Upper lobe of left lung (tissue), 6 donors: ENCODE measurements at places on chromosomes 5 and 9. TPM values are rescaled to one million over a fixed set of nuclear protein-coding genes. Genes with fewer than 3 reads are reported as not detected.
A peak's percentile ranks its signal among the peaks of the same experiment; 100 is the strongest.

DNA sequence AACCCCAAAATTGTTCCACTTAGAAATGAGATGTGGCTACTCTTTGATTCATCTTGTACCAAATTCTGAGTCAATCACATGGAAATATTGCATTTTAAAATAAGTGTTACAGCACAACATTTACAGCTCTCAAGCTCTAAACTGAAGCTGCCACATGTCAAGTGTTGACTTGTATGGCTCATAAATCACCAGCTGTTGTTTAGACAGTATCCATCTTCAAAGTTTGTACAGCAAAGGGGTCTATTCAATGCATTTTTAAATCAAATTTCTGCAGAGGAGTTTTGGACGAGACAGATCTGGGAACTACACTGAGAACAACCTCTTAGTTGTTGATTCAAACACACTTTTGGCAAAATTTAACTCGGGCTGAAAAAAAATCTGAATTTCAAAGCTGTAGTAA, 31.4 kb downstream of the CHSY3 start:
- DNase-seq: no peak

DNA sequence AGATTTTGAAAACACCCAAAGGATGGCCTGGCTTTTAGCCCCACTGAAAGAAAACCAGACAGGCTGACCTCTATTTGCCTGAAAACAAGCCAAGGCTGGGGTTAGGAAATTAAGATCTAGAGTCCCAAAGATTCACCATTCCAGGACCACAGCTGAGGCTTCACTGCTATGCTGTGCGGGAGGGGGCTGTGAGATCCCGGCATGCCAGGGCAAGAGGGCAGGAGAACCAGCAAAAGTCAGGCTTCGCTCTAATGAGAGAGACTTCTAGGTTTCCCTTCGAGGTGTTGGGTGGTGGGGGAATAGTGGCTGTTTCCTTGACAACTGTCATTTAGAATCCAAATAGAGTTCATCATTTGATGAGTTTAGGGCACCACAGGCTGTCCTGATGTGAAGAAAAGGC, 152.9 kb upstream of the NFIB start:
- no peak for DNase-seq

GRCh38 chr9:87567001-87567400, 69.3 kb downstream of the DAPK1 start:
- DNase-seq: no peak

DNA sequence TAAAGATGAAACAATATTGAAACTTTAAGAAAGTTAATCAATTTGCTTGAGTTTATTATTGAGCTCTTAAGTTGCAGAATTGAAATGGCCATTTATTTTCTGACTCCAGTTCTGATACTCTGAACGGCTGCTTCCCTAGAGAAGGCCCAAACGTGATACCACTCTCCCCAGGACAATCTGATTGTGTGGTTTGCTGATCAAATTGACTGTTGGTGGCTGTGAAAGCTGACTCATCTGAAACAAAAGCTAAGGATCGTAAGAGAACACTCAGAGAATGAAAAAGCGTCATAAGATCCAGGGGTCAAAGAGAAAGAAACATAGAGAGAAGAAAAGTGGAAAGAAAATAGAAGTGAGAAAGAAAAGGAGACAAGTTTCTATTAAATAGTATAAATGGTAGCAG, 147.2 kb downstream of the IZUMO3 start:
- no peak for DNase-seq

DNA sequence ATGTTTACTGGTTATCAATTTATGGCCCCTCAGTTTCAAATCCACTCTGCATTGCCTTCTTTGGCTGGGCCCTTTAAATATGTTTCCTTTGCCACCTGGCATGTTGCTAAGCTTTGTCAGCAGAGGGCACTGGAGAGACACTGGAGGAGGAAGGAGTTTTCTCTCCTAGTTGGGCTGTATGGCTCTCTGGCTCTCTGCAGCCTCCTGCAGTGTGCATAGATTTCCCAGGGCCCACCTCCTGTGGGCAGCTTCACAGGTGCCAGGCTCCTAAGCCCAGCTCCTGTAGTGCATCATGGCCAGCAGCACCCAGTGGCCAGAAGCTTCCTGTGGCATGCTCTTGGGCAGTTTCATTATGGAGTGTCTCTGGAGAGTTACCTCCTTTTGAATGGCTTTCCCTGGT, 23.3 kb downstream of the CAVIN4 start:
- no peak for DNase-seq

DNA sequence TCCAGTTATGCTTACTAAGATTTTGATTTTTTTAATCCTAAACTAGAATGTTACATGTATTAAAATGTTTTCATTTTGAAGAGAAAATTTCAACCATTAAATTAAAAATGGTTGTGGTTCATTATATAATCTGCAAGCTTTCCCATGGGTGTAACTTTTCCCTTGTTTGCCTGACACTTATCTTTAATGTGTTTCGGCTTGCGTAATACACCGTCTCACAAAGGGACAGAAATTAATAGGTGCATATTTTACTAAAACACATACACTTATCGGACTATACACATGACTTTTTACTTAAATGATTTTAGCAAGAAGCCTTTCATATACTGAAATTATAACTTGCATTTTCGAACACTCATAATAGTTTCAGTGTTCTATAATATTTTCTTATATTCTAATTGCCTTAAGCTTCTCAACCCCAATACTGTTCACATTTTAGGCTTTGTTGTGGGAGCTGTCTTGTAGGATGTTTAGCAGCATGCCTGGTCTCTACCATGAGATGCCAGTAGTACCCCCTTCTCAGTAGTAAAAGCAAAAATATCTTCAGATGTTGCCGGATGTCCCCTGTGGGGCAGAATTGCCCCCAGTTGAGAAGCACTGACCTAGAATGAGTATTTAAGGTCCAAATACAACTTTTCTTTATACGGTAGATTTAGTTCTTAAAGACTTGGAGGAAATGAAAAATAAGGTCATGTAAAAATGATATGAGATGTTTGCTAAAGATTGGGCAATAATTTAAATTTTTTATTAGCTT, 28.6 kb downstream of the UGCG start:
- no peak for DNase-seq

- peak; percentile 88 for DNase-seq
Observed at GRCh38 chr9:127897193-127897692, 2.2 kb downstream of the ST6GALNAC6 start.

- no peak for DNase-seq
Observed at GRCh38 chr5:156330141-156330870, 3.3 kb downstream of the SGCD start.

DNA sequence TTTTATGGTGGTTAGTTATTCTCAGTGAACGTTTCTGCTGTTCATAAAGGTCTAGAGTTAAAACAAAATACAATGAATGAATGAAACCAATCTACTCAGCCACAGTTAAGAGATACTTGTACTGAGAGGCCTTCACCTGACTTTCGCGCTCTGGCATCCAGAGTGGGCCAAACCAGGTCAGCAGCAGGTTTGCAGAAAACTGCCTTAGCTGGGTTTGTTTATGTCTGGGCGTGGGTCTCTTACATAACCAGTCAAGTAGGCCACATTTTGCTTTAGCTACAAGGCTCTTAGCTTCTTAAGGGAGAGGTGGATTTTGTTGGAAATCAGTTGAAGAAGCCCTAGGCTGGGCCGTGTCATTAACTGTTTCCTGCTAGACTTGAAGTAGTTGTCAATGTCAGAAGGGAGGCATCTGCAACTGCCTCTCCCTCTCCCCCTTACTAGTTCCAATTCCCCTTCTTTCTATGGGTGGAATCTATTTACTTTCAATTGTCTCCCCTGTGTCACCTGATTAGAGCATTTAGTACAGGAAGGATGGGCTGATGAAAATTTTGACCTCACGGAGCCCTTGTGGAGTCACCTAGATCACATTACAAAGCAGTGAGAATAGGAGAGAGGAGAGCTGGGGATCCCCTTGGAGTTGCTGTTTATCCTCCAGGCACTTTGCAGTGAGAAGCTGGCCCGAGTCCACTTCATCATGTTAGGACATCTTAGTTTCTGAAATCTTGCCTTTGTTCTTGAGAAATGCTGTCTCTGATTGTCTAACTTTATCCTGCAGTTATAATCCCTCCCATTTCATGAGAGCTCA, 200.5 kb downstream of the ARHGEF28 start:
- DNase-seq: no peak

CTXN3 gene
- total RNA-seq: not detected

ASB6 gene
- 20.5 TPM for total RNA-seq

LPAR1 gene
- 16.5 TPM for total RNA-seq

OLFML2A gene
- total RNA-seq: 13.2 TPM
